ENCODE measurements at places on chromosomes 16 and 17.
A peak's percentile ranks its signal among the peaks of the same experiment; 100 is the strongest.

DNA sequence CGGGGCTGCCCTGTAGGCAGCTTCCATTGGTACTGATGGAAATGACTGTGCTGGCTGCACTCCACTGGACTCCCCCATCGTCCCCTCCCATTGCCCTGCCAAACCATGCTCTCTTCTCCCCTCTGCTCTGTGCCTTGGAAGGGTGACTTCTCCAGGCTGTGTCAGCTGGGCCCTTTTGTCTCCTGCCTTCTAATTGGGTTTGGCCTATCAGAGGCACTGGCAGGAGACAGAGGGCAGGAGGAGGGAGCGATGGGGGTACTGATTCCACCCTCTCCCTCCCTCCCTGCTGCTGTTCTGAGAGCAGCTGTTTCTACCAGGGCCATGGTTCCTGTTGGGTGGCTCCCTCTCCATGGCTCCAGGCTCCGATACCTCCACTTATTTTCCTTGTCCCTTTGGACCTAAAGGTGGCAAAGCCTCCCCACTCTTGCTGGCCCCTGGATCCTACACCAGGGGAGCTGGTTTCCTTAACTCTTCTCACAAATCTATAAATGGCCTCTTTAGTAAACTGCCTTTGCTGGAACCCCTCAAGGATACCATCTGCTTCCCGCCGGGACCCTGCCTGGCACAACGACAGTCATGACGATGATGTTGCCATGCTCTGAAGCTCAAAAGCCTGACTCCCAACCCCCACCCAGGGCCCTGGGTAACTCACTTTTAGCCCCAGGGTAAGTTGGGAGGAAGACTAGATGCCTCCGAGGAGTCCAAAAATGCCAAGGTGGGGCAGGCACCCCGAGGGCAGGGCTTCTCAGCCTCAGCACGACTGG lies 123.8 kb upstream of the RPL38 start:
- no peak for DNase-seq

- no peak for DNase-seq
Measured at GRCh38 chr16:66843191-66843590, 1.0 kb upstream of the CA7 start.

DNA sequence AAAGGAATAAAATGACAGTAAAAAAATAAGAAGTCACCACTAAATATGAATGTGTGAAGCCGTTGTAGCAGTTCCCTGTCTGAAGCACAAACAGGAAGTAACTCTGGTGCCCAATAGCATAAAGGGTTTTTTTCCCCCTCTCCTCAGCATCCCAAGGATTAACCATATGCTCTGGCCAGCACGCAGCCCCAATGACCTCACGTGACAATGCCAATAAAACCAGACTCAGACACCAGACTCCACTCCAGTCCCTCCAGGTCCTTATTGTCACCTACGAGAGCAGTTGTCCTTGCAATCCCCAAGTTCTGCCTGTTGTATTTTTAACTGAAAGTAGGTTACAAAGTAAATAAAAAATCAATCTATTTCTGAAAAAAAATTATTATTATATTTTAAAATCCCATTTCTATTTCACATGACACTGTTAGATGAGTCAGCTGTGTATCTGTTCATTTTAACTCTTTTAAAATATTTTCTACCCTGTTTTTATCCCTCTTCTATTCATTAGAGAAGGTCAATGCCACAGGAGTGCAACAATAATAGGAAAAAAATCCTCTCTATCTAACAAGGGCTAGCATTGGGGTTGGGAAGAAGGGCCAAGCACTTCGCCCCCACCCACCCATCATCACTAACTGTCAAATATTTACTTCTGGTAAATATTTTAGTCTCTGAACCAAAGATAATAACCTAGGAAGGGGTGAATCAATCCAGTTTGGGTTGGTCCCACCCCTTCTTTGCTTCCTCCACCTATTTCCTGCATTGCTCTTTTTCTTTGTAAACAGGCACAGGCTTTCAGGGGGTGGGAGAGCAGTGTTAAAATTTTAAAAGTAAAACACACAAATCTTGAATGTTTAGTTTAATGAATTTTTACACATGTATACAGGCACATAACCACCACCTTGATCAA lies 6.6 kb downstream of the PRAC1 start:
- no peak for DNase-seq

GRCh38 chr16:10039220-10040096 lies 142.8 kb downstream of the GRIN2A start:
- DNase-seq = no peak

DNA sequence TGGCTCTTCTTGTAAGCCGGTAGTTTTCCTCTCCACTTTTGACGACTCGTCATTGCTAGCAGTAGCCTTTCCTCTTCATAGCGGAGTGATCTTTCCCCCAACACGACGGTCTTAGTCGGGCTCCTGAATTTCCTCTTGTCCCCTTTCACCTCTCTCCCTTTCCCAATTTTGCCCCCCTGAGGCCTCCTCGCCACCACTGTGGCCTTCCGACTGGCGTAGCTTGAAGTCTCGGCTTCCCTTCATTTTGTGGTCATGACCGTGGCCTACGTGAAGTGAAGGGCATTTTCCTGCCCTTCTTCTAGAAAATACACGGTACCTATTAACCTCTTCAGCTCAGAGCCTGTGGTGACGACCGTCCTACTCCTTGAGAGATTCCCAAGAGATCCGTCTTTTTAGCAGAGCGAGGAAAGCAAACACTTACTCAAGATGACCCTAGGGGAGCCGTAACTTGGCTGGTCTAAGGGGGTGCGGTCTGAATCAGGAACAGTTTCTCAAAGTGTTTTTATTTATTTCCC lies 787 bp downstream of the PRKAR1A start:
- DNase-seq = no peak

GRCh38 chr17:41490000-41490990 lies 585 bp upstream of the KRT36 start:
- DNase-seq = no peak

DNA sequence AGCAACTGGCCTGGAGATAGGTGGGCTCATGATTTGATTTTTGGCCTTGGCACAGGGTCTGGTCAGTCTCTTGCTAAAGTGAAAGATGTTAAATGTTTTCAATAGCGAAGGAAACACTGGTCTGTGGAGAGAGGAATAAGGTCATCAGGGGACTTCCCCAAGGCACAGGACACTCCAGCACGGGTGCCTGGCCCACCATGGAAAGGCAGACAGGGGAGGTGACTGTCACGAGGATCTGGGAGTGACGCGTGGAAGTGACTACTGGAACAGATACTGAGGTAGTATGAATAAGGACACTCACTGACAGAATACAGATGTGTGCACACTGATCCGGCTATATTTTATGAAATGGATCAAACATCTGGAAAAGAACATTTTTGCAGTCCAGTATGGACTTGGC lies 16.7 kb upstream of the ICAM2 start:
- no peak for DNase-seq

DNA sequence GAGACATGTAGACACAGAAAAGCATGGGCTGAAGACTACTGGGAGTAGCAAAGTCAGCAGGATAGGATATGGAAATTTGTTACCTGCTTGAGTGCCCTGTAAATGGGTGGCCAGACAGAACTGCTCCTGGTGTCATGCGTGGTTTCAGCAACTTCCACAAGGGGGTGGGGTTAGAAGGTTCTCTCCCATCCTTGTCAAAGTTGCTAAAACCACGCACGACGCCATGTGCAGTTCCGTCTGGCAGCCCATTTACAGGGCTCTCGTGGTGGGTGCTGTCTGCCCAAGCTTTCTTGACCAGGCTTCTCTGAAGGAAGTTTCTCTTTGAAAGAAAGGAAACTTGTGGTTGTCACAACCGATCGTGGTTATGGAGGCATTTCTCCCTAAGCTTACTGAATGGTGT lies 6.9 kb upstream of the DBNDD1 start:
- DNase-seq = no peak

GRCh38 chr16:84423416-84423837 lies 55.1 kb downstream of the ATP2C2 start:
- DNase-seq = peak; percentile 9

GRCh38 chr17:68455901-68456338 lies 1.4 kb downstream of the WIPI1 start:
- DNase-seq = peak; percentile 83

DNA sequence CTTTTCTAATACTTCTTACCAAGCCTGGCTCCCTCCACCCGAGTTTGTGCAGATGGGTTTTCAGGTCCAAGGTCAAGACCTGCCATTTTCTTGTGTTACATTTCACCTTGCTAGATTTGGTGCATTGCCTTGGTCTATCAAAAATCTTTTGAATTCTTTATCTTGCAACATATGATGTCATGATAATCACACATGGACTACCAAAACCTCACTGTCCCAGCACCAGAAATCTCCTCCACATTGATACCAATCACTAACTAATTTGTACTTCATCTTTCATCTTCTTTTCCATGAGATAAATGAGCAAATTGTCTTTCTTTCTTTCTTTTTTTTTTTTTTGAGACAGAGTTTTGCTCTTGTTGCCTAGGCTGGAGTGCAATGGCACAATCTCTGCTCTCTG lies 33.0 kb upstream of the ZFHX3 start:
- DNase-seq = no peak

DNA sequence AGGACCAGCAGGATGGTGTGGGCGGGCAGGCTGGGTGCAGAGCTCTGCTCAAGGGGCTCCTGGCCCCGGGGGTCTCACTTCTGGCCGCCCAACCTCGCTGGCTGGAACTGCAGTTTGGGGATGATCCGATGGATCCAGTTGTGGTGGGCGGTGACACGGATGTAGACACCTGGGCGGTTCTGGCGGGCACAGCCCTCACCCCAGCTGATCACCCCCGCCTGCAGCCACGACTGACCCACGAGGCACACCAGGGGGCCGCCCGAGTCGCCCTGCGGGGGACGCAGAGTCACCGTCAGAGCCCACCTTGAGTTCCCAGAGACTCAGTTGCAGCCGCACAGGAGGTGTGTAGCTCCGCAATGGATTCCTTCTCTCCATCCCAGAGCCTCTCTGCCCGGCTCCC lies 7.5 kb downstream of the PRSS27 start:
- no peak for DNase-seq

DNA sequence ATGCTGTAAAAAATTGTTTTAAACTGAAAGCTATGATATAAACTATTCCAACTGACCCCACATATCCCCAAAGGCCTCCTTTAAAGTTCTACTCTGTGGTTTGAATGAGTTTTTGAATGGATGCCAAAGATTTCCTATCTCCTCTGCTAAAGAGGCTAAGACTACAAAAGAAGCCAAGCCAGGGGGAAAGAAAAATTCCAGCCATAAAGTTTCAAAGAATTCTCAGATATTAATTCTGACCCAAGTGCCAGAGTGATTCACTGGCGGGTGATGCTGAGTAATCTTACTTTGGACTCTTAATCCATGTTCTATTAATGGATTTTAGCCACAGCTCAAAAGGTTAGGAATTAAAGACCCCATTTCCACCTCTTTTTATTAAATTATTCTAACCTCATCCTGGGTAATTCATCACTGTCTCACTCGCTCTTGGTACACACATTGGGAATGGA lies 60.7 kb downstream of the HS3ST3A1 start:
- peak; percentile 92 for DNase-seq

Data from fibroblast of the conjunctiva (primary cell).